ENCODE measurements at places on chromosomes 7 and 10.

GRCh38 chr7:56083150-56083785, 9.5 kb downstream of the PHKG1 start:
- peak; percentile 77 for DNase-seq
- H3K27ac ChIP-seq = no peak overlapping the region
- no peaks in the 10 kb centered on the region for H3K27me3 ChIP-seq
- peaks cover 6% of the 10 kb centered on the region for H3K4me1 ChIP-seq
- no peak overlapping the region for H3K4me3 ChIP-seq
- H3K36me3 ChIP-seq = no peaks in the 10 kb centered on the region

GRCh38 chr7:66921396-66921917, 432 bp downstream of the TMEM248 start:
- no peaks in the 10 kb centered on the region for H3K27me3 ChIP-seq
- H3K4me3 ChIP-seq = peak overlapping the region; percentile 77

GRCh38 chr7:139745678-139746143, 32.1 kb downstream of the HIPK2 start:
- H3K36me3 ChIP-seq = no peaks in the 10 kb centered on the region
- H3K27me3 ChIP-seq = no peaks in the 10 kb centered on the region
- no peak overlapping the region for H3K4me3 ChIP-seq
- peaks cover 21% of the 10 kb centered on the region for H3K4me1 ChIP-seq

- H3K27ac ChIP-seq = peak overlapping the region; percentile 96
- DNase-seq = no peak
- H3K36me3 ChIP-seq = no peaks in the 10 kb centered on the region
- no peaks in the 10 kb centered on the region for H3K27me3 ChIP-seq
- peak overlapping the region; percentile 95 for H3K4me3 ChIP-seq
These were observed 504 bp upstream of the TRRAP start for GRCh38 chr7:98877692-98878364.

DNA sequence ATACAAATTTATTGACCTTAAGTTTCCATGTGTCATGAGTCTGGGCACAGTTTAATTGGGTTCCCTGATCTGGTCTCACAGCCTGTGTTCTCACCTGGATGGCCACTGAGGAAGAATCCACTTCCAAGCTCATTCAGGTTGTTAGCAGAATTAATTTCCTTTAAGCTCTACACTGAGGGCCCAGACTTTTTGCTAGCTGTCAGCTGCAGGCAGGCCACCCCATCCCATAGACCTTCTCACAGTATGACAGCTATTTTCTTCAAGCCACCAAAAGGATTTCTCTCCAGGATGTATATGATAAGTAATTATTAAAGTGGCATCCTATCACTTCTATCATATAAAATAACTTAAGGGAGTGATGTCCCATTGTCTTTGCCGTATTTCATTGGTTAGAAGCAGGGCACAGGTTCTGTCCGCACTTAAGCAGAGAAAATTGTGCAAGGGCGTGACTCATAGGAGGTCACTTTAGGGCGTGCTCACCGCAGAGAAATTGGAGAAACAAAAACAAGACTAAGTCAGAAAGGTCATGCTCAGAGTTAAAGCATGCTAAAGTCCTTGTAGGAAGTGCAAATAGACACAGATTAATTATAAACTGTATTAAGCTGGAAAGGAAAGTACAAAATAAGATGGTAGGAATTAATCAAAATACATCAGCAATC, 109.9 kb downstream of the AHR start:
- no peaks in the 10 kb centered on the region for H3K36me3 ChIP-seq
- DNase-seq = peak; percentile 43
- H3K27ac ChIP-seq = peak overlapping the region; percentile 13

DNA sequence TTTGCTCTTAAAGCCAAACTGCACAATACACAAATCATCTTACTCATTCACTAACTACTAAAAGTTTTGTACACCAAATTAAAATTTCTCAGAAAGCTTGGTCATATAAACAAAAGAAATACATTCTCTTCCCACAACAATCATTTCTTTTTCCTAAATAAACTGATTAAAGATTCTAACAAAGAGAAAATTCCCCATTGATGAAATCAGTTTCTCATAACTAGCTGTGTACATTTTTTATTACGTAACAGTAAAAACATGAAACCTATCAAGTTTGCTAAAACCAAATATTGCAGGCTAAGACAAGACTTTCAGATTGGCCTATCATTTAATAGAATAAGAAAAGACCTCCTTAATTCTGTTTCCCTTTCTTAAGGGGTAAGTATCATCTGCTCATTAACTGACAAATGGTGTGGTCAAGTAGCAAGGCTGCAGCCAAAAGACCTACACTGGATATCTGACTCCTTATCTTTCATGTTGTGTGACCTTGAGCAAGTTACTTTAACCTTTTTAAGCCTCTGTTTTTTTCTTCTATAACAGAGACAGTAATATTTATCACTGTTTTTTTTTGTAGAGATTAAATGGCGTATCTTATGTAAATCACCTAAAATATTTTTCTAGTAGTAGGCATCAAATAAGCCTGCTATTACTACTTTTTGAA, 22.4 kb downstream of the NAMPT start:
- no peak overlapping the region for H3K4me3 ChIP-seq
- H3K27ac ChIP-seq = no peak overlapping the region
- H3K27me3 ChIP-seq = no peaks in the 10 kb centered on the region

- DNase-seq = peak; percentile 74
- H3K27ac ChIP-seq = peak overlapping the region; percentile 58
- no peaks in the 10 kb centered on the region for H3K27me3 ChIP-seq
- H3K4me3 ChIP-seq = no peak overlapping the region
These were observed 397.6 kb downstream of the MAGI2 start for GRCh38 chr7:79055722-79056415.

GRCh38 chr7:55778631-55779030, 83.9 kb downstream of the SEPTIN14 start:
- DNase-seq = no peak
- no peaks in the 10 kb centered on the region for H3K4me1 ChIP-seq
- no peaks in the 10 kb centered on the region for H3K27me3 ChIP-seq
- no peak overlapping the region for H3K27ac ChIP-seq

- H3K27me3 ChIP-seq = no peaks in the 10 kb centered on the region
- no peak overlapping the region for H3K27ac ChIP-seq
- H3K36me3 ChIP-seq = no peaks in the 10 kb centered on the region
- no peak for DNase-seq
These were observed 1.7 kb downstream of the GLRX3 start for GRCh38 chr10:130137659-130138478.

DNA sequence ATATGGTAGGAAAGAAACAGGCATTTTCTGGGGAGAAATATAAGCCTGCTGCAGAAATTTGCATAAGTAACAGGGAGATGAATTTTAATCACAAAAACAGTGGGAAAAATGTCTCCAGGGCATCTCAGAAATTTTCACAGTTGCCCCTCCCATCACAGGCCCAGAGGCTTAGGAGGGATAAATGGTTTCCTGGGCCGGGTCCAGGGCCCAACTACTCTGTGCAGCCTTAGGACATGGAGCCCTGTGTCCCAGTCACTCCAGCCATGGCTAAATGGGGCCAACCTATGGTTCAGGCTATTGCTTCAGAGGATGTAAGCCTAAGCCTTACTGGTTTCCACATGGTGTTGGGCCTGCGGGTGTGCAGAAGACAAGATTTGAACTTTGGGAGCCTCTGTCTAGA, 9.2 kb downstream of the OR6B1 start:
- H3K4me1 ChIP-seq = no peaks in the 10 kb centered on the region
- no peak for DNase-seq
- H3K27me3 ChIP-seq = no peaks in the 10 kb centered on the region
- no peak overlapping the region for H3K4me3 ChIP-seq
- H3K27ac ChIP-seq = no peak overlapping the region
- no peaks in the 10 kb centered on the region for H3K36me3 ChIP-seq

DNA sequence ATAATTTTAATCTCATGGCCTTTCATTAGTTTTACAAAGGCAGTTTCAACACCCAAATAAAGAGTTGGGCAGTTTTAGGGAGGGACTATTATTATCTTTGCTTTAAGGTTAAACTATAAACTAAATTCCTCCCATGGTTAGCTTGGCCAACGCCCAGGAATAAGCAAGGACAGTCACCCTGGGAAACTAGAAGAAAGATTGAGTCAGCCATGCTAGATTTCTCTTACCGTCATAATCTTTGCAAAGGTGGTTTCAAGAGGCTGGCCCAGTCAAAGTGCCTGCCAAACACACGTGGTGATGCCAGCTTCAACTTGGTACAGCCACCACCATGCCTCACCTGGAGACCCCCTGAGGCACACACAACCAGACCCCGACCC, 317.4 kb upstream of the SP8 start:
- no peak overlapping the region for H3K27ac ChIP-seq
- no peaks in the 10 kb centered on the region for H3K4me1 ChIP-seq
- no peak for DNase-seq
- H3K4me3 ChIP-seq = no peak overlapping the region
- no peaks in the 10 kb centered on the region for H3K27me3 ChIP-seq

DNA sequence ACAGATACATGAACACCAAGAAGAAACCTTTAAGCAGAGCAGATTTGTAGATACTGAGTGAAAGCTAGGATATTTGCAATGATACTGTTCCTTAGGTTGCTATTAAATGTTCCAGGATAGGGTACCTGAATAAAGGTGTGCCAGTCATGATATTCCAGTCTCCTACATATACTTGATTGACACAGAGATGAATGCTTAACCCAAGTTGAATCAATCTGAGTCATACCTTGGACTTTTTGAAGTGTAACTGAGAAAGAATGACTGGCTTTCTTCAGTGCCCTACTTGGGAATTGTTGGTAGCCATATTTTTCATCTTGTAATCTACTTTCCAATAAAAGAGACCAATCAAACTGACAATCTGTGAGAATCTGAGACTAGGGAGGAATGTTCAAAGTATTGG, 805.7 kb upstream of the GHITM start:
- no peak overlapping the region for H3K27ac ChIP-seq
- no peaks in the 10 kb centered on the region for H3K4me1 ChIP-seq
- no peaks in the 10 kb centered on the region for H3K27me3 ChIP-seq
- no peak overlapping the region for H3K4me3 ChIP-seq

GRCh38 chr10:22503315-22504088, 158.2 kb downstream of the SPAG6 start:
- no peak overlapping the region for H3K4me3 ChIP-seq
- no peaks in the 10 kb centered on the region for H3K4me1 ChIP-seq

GRCh38 chr7:4769761-4770160, 5.7 kb upstream of the AP5Z1 start:
- H3K27me3 ChIP-seq = no peaks in the 10 kb centered on the region
- no peak overlapping the region for H3K4me3 ChIP-seq
- H3K4me1 ChIP-seq = peaks cover 5% of the 10 kb centered on the region
- no peak overlapping the region for H3K27ac ChIP-seq
- no peaks in the 10 kb centered on the region for H3K36me3 ChIP-seq

DNA sequence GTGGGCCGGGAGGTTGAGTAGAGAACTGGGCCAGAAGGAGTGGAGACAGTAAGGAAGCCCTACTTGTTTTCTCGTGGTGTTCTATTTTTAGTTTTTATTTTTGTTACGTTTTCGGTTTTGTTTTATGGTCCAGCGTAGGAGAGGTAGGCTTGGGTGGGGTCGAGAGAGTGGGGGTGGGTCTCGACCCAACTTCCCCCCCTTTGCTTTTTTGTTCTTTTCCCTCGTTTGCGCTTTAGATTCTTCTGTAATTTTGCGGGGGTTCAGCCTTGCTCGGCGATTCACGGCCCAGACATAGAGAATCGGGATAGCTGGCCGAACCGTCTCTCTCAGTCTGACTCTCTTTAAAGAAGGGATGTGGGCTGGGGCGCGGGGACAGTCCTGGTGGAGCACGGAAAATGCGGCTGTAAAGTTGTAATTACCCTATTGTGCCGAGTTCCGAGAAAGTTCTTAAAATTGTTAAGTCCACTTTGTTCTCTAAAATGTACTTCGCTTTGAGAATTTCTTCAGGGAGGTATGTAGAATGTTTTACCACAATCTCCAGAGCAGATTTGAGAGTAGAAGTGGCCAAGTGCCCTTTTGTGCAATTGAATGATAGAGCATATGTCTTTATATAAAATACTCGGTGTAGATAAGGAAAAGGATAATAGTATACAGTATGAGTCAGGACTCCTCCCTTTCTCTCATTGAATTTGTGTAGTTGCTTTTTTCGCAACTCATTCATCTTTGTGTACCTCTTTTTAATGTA, 816 bp downstream of the DMTF1 start:
- peak; percentile 43 for DNase-seq
- no peaks in the 10 kb centered on the region for H3K27me3 ChIP-seq
- no peaks in the 10 kb centered on the region for H3K36me3 ChIP-seq
- peak overlapping the region; percentile 97 for H3K4me3 ChIP-seq
- no peaks in the 10 kb centered on the region for H3K4me1 ChIP-seq

DNA sequence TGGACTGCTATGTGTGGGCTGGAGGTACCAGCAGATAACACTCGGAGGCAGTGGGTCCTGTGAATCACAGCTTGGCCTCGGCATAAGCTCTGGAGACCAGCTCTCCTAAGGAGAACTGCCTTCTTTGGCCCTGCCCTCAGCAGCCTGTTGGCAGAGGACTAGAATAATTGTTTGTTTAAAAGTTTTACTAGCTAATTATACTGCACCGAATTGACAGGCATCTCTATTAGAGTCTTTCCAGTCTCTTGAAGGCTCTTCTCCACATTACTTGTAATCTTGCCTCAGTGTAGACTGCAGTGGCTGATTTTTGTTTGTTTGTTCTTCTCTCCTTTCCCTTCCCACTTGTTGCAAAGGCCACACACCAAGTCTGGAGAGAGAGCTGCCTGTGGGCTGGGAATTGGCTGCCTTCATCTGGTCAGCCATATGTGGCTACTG, 183.2 kb downstream of the AUTS2 start:
- H3K4me3 ChIP-seq = no peak overlapping the region
- no peaks in the 10 kb centered on the region for H3K36me3 ChIP-seq
- no peaks in the 10 kb centered on the region for H3K27me3 ChIP-seq
- DNase-seq = peak; percentile 42

DNA sequence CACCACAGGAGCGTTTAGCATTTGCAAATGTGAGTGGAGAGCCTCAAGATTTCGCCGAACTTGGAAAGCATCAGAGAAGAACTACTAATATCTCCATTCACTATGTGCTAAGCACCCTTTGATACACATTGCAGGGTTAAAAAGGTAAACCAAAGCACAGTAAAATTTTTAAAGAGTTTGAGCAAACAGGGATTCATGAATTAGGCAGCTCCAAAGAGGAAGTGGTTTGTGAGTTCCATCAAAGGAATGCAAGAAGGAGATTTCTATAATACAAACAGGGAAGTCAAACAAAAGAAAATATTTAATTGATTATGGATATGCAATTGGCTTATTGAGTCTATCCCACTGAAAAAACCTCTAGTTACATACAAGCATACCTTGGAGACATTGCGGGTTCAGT, 81.1 kb upstream of the TMEM72 start:
- no peak overlapping the region for H3K4me3 ChIP-seq
- no peak for DNase-seq
- H3K36me3 ChIP-seq = no peaks in the 10 kb centered on the region
- no peaks in the 10 kb centered on the region for H3K27me3 ChIP-seq
- no peak overlapping the region for H3K27ac ChIP-seq
- peaks cover 5% of the 10 kb centered on the region for H3K4me1 ChIP-seq

Data from ovary (tissue), 10 donors.